Right forelimb (tissue), 1 donor: ENCODE measurements at places on chromosomes 3 and 15.

DNA sequence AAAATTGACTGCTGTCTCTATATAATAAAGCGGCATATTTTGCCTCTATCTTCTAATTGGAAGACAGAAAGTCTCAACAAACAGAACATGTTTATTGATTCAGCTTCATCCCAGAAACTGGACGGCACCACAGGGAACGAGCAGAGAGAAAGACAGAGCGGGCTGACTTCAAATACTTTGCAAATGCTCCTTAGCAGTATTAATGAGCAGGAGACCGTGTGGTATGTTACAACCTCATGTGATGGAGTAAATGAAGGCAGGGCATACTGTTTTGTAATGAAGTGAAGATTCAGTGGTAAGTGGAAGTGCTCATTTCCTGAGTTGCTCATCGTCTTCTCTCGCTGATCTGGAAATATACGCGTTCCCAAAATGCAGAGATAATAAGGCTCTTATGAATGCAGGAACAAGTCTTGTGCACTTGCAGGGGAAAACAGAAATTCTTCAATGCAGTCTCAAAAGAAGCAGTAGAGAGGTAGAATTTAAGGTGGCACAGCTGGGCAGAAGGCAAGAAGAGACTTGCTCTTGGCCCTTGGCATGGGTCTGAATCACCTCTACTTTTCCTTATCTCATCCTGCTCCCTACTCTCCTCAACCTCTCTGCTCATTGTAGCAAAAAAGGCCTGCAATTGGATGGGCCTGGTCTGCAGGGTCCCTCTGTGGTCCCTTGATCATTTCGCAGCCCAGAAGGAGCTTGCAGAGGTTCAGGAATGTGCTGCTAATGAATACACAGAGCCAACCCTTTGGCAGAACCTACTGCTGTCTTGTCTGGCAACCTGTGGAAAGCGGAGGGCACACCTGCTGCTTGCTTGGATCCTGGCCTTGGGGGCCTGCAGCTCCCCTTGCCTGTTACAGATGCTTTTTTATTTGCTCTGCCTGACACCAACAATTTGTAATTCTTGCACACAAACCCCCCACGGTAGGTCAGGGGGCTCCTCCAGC is 604.9 kb upstream of the CFAP20DC start:
- peak; percentile 51 for DNase-seq

DNA sequence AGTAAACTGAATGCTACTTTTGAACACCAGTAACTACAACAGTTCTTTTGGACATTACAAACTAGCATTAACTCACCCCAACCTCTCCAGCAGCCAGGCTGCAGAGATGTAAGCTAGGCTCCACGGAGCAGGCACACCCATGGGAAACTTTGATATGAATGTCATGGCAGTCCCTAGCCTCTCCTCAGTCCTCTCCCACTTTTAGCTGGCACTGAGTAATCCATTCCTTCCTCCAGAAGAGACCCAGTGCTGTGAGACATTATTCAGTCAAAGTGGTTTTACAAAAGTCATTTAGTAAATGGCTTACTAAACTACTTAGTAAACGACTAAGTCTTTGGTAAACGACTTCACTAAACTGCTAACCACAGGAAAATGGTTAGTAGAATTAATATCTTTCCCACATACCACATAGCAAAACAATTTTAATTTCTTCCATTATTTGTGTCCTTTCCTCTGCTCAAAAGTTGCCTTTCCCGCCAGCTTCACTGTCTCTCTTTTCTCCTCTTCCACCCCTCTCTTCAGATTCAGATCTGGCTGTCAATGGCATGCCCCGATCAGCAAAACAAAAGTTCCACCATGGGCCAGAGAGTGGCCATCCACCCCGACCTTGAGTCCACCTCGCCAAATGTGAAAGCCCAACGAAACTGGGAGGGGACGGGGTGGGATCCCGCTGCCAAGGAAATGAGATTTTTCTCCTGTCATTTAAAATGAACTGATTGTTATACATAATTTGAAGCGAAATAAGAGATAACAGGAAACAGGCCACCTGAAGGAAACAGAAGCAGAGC is 67.5 kb upstream of the TJP1 start:
- DNase-seq, result no peak

GRCh38 chr15:64452988-64453688 is 7.2 kb upstream of the ZNF609 start:
- no peak for DNase-seq

DNA sequence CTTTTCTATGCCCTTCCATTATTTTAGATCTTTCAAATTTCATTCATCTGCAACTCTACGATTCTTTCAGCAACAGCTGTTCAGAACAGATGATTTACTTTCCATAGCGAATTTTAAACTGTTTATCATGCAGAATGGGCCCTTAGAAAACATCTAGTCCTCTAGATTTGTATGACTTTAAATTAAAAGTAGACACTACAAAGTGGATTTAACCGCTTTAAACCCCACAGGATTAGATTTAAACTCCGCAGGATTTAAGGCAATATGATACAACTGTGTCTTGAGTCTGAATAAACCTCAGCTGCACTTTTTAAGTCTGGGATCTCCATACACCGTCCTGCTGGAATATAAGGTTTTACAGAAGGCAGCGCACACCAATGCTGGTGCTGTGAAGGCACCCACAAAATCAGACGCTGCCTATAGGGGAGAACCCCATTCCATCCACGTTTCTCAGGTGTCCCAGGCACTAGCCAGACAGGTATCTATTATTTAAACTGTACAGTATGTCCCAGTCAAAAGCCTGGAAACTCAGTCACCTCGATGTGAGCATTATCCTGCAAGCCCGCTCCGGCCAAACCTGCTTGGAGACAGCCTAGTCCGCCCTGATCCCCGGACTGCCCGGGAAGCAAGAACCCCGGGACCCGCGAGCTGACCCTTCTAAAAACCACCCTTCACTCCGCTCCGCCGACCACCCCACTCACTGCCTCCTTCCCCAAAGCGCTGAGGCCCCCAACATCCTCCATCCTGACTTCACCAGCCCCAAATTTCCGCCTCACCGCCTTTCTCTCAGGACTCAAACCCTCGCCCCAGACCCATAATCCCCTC is 768 bp downstream of the ANO10 start:
- no peak for DNase-seq

- DNase-seq, result no peak
These were observed 23.7 kb downstream of the FILIP1L start for GRCh38 chr3:100090669-100091005.

- peak; percentile 59 for DNase-seq
These were observed 32.0 kb downstream of the ADAMTSL3 start for GRCh38 chr15:83685916-83686332.

DNA sequence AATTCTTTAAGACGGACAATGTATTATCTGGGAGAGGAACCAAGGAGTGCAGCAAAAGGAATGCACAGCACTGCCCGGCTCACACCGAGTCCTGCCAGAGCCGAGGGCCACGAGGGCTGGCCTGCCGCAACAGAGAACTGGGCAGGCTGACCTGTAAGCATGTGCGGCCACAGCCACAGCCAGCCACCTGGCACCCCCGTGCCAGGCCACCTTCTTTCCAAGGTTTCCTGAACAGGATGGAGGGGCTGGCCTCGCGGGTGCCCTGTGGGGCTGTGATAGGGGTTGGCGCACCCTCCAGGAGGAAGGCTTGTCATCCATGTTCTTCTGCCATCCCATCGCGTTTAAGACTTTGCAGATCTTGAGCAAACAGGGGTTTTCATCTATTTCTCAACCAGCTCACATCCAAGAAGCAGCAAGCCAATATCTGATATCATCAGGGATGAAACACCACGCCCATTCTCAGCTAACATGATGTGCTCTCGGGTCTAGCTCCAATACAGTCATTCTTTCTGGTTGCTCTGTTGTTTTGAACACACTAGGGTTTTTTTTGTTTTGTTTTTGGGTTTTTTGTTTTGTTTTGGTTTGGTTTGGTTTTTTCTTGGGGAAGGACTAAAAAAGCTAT is 10.2 kb downstream of the CA12 start:
- no peak for DNase-seq

DNA sequence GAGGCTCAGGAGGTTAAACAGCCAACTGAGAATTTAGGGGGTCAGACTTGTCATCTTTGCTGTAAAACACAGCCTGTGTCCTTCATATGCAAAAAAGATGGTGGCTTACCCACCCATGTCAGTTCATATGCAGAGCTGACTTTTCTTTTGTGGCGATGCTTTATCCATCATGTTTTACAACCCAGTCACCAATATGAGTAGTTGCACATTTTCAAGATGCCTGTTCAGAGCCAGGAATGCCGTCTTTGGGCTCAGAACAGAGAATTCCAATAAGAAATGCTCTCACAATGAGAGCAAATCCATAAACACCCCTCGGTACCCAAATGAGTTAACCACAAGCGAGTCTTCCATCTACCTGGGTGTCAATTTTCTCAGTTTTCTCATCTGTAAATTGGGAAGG is 83.6 kb downstream of the TIGIT start:
- no peak for DNase-seq

GRCh38 chr15:23565395-23566070 is at the start of gene MKRN3:
Gene MKRN3 (plus strand): TSS chr15:23565674. CDS start chr15:23565783, 109 bp downstream.
- DNase-seq, result no peak

DNA sequence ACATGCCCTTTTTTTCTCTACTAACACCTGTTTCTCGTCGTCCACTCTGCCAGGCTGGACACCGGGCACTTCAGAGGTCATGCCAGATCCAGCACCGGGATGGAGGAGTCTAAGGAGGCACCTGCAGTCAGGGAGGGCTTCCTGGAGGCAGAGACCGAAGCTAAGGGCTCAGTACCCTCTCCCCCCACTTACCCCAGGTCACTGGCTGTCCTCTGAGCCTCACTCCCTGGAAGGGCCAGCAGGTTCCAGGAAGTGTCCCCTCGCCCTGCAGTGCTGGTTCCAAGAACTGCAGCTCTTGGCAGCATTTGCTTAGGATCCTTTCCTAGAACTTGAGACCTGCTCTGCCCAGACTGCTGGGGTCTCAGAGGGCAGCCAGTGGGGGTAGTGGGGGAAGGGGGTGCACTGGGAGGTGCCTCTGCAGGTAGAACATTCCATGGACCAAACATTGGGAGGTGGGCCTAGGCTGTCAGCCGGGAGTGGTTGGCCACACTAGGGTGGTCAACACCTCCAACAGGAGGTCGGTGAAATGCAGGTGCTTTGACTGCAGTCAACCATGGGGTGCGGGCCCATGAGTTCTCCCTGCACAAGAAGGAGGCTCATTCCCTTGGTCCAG is 11.3 kb downstream of the CISH start:
- no peak for DNase-seq

DNA sequence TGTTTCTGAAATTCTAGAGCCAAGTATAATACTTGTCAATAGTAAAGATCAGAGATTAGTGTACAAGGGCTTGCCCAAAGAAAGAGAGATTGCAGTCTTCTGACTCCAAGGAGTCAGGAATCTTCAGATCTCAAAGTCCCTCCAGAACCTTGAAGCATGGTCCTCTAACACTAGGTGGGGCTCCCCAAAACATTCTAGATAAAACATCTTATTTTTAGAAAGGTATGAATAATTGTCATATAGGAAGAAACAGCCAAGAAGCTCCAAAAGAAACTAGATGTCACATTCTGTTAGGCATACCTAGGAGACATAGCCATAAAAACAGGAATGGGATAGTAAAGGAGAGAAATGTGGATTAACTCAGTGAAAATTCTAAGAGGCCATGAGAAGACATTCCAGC is 10.7 kb downstream of the MUC13 start:
- no peak for DNase-seq

DNA sequence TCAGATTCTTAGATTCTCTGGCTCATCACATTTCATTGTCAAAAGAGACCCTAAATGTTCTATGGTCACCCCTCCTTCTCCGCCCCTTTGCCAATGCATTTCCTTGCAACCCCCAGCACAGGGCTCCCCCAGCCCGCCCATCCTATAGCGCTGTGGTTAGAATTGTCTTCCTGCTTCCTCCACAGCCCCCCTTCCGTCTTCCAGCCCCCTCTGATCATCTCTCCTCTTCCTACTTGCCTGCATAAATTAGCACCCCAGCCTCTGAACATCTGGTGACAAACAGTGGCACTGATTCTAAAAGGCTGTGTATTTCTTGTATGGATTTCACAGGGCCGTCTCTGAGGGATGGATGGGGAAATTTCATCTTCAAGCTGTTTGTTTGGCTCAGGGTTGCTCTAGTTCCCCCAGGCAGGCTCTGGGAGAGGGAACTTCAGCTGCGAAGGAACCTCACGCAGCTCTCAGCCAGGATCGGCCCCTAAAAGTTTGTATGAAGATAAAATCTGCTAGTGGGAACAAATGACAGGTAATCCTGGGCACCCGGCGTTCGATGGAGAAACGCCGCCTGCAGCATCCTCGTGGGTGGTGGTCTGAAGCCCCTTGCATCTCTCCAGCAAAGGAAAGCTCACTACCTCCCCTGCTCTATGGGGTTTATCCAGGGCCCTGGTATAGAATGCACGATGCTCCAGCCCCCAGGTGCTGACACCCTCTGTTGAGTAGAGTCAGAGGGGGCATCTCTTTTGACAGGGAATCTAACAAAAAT is 83.0 kb downstream of the WNT7A start:
- no peak for DNase-seq

DNA sequence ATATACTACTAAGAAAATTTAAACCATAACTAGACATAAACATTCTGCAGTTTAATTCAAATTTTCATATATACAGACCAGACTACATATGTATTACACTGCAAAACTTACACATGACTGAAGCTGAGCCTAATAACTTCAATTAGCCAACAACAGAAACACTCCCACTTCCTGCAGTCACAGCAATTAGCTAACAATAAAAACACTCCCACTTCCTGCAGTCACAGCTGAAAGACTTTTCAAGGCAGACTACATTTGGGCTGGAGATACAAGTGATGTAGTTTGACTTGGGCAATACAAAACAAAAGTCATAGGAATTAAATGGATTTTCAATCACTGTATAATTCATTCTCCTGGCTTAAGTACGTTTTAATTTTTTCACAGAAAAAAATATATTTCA is 10.3 kb downstream of the TM2D3 start:
- no peak for DNase-seq

DNA sequence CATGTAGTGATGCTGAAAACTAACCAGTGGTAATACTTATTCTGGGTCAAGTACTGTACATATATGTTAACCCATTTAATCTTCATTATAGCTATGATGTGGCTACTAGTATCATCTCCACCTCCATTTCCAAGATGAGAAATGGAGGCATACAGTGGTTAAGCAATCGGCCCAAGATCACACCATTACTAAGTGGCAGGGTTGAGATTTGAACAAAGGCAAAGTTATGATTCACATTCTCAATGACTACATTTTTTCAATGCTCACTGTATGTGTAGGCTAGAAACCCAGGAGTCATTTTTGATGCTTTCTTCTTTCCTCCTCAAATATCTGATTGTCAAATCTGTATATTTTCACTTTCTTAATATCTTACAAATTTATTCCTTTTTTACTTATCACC is 30.2 kb downstream of the ABI3BP start:
- DNase-seq, result no peak

- no peak for DNase-seq
These were observed 201.6 kb upstream of the TMC3 start for GRCh38 chr15:81575436-81576123.
